ENCODE measurements at places on chromosomes 5 and 9. TPM values are rescaled to one million over a fixed set of nuclear protein-coding genes. Genes with fewer than 3 reads are reported as not detected.

DNA sequence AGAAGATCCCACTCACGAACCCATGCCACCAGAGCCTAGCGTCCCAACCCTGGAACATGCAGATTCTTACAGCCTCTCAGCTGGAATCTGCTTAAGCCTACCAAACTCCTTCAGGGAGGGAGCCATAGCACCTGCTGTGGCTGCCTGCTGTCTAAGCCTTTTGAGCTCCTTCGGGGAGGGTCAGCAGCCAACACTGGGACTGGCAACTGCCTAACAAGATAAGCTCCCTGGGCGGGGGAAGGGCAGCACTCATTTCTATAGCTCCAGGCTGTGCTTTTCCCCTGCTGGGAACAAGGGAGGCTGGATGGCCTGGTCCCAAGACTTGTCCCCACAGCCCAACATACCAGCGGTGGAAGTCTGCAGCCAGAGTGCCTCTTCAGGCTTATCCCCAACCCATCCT, 199.1 kb upstream of the OR13F1 start:
- no peak overlapping the region for H3K4me3 ChIP-seq
- no peaks in the 10 kb centered on the region for H3K27me3 ChIP-seq

ENTREP1 gene
- not detected for total RNA-seq

OCLN gene
- total RNA-seq: 0.91 TPM

GRCh38 chr5:153562189-153562588, 71.7 kb downstream of the GRIA1 start:
- no peaks in the 10 kb centered on the region for H3K36me3 ChIP-seq
- H3K27ac ChIP-seq: no peak overlapping the region
- H3K27me3 ChIP-seq: no peaks in the 10 kb centered on the region

GRCh38 chr5:72454996-72455395, 52.2 kb downstream of the ZNF366 start:
- H3K4me3 ChIP-seq: no peak overlapping the region
- no peaks in the 10 kb centered on the region for H3K36me3 ChIP-seq
- H3K27me3 ChIP-seq: peaks cover 6% of the 10 kb centered on the region
- H3K4me1 ChIP-seq: no peaks in the 10 kb centered on the region
- no peak overlapping the region for H3K27ac ChIP-seq

All from activated CD8-positive, alpha-beta memory T cell treated with anti-CD3 and anti-CD28 coated beads, Interleukin-2, amount 10 ng/mL, durations not matched to agents 7 days and 5 days (primary cell).